ENCODE measurements at places on chromosomes 3 and 15.
A peak's percentile ranks its signal among the peaks of the same experiment; 100 is the strongest.

DNA sequence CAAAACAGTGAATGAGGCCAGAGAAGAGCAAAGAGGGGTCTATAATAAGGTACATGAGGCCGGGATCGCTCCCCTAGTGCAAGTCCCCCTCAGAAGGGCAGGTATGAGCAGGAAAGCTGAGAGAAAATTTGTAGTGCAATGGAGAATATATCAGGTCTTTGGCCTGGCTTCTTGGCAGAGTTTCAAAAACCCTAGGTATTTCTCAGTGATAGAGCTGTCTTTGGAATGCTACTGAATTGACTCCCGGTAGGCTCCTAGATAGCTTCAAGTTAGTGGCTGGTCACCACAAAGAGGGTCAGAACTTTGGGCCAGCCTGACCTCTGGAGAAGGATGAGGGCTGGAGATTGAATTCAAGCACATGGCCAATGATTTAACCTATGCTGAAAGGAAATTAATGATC lies 30.6 kb upstream of the OXTR start:
- no peak for DNase-seq

GRCh38 chr3:61182662-61183061 lies 68.6 kb downstream of the FHIT start:
- no peak for DNase-seq

- no peak for DNase-seq
Measured at GRCh38 chr3:46960835-46961234, 15.7 kb downstream of the CCDC12 start.

DNA sequence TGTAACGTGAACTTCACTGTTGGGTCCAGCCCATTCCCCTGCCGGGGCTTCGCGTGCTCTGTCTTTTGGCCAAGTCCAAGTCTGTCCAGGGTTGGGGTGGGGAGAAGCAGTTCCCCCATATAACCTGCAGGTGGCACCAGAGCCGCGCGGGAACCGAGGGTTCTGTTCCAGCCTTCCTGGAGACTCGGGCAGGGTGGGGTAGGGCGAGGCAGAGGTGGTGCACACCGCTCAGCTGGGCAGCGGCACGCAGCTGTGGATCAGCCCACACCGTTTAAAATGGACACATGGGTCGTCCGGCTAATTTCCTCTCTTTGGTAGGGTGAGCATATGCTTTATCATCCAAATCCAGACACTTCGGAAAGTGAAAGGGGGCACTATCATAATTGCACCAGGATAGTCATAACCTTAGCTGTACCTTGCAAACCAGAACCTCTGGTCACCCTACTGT lies 118.1 kb downstream of the TBC1D2B start:
- peak; percentile 63 for DNase-seq

GRCh38 chr3:22728406-22728805 lies 474.7 kb upstream of the UBE2E2 start:
- DNase-seq = no peak

DNA sequence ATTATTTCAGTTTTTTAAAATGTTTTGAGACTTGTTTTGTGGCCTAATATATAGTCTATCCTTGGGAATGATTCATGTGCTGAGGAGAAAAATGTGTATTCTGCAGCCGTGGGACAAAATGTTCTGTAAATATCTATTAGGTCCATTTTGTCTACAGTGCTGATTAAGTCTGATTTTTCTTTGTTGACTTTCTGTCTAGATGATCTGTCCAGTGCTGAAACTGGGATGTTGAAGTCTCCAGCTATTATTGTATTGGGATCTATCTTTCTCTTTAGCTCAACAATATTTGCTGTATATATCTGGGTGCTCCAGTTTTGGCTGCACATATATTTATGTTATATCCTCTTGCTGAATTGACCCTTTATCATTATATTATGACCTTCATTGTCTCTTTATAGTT lies 85.2 kb downstream of the UBE2E2 start:
- DNase-seq = no peak

GRCh38 chr3:141529717-141530414 lies 43.0 kb downstream of the RASA2 start:
- DNase-seq = no peak

DNA sequence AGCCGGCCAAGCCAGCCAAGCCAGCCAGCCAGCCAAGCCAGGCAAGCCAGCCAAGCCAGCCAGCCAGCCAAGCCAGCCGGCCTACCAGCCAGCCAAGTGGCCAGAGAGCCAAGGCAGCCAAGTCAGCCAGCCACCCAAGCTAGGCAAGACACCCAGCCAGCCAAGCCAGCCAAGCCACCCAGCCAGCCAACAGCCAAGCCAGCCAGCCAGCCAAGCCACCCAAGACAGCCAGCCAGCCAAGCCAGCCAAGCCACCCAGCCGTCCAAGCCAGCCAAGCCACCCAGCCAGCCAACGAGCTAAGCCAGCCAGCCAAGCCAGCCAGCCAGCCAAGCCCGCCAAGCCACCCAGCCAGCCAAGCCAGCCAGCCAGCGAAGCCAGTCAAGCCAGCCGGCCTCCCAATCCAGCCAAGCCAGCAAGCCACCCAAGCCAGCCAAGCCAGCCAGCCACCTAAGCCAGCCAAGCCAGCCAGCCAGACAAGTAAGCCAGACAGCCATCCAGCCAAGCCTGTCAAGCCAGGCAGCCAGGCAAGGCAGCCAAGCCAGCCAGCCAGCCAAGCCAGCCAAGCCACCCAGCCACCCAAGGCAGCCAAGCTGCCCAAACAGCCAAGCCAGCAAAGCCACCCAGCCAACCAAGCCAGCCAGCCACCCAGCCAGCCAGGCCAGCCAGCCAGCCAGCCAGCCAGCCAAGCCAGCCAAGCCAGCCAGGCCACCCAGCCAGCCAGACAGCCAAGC lies 200.5 kb downstream of the GOLGA6L6 start:
- DNase-seq = no peak
